ENCODE measurements at places on chromosomes 4 and X.

DNA sequence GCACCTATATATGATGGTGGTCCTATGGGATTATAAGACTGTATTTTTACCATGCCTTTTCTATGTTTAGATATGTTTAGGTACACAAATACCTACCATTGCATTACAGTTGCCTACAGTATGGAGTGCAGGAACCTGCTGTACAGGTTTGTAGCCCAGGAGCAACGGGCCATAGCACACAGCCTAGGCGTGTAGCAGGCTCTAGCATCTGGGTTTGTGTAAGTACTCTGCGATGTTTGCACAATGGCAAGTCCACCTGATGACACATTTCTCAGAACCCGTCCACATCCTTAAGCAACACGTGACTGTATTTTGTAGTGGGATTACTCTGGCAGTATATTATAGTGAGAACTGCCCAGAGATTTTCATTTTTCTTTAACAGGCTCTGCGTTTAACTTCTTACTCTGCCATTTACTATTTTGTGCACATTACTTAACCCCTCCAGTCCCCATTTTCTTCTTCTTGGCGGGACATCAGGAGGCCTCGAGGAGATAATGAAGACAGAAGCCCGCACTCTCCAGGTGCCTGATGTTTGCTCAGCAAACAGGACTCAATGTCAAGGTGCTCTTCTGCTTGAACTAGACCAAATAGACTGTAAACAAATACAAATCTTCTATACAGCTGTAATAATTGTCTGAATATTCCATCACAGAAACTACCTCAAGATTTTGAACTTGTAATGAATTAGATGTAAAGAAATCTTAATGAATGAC, 102.0 kb upstream of the PDLIM3 start:
- no peak for DNase-seq

DNA sequence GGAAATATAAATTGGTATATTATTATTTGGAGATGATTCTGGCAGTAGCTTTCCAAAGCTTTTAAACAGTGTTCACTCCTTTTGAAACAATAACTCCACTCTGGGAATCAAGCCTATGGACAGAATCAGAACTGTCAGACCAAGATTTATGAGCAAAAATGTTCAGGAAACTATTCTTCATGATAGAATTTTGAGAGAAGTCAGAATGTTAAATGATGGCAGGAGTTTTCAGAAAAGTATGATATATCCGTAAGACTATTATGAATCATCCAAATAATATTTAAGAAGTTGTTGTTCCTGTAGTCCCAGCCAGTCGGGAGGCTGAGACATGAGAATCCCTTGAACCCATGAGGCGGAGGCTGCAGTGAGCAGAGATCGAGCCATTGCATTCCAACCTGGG, 50.5 kb upstream of the ADGRG2 start:
- no peak for DNase-seq

DNA sequence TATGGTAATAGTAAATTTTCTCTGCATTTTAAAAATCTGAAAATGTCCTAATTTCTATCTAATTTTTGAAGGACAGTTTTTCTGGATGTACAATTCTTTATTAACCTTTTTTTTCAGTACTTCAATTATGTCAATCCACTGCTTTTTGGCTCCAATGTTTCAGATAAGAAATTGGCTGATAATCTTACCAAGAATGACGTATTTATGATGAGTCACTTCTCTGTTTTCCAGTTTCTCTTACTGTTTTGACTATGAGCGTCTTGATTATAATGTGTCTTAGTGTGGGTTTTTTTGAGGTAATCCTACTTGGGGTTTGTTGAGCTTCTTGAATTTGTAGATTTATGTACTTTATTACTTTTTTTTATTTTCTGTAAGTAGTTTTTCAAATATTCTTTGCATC, 47.2 kb downstream of the UGT2B11 start:
- no peak for DNase-seq

DNA sequence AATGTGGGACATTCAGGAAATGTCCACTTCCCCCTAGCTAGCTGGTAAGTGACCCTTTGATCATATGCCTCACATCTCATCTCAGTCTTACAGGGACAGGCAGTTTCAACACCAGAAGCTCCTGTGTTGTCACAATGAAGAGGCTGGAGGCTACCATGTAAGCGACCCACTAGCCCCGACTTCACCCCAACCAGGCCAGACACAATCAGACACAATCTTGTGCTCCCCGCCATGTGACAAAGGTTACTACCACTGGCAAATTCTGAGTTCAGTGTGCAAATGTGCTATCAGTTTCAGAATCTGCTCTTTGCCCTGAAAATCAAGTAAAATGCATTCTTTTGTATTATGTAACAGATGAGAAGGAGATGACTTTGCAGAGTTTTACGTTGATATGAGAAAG, 56.9 kb upstream of the STS start:
- DNase-seq: no peak

- DNase-seq: no peak
Measured at GRCh38 chrX:46298821-46299220, 246.4 kb downstream of the ZNF674 start.

DNA sequence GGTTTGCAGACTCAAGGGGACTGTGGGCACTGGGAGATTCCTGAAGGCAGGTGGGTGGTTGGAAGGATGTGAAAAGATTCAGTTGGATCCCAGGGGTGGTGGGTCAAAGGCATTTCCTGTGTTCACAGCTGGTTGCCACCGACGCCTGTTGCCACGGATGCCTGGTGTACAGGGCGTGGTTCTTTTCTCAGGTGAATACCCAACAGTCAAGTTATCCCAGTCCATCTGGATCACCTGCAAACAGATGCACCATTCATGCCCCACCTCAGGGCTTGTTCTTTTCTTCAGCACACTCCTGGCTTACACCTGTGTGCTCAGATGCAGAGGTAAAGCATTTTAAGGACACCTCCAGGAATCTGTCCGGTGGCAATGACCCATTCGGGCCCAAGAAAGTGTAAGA, 55.8 kb upstream of the SHOX start:
- DNase-seq: no peak

GRCh38 chr4:5447755-5448154, 260.6 kb downstream of the EVC2 start:
- no peak for DNase-seq

DNA sequence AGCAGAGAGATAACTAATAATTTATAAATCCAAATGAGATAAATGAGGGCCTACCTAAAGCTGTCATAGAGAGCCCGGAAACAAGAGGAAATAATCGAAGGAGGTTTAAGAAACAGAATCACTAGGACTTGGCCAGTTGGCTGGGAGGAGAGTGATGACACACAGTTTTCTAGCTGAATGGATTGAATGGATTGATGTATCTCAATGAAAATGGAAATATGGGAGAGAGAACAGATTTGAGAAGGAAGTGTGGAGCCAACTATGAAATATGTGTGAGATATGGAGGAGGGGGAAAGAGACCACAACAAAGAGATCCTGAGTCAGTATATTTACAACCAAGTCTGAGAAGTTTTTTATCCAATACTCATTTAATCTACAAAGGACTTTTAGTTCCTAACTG, 35.7 kb upstream of the CXXC4 start:
- DNase-seq: no peak

- no peak for DNase-seq
Measured at GRCh38 chr4:19880206-19880605, 371.5 kb upstream of the SLIT2 start.

DNA sequence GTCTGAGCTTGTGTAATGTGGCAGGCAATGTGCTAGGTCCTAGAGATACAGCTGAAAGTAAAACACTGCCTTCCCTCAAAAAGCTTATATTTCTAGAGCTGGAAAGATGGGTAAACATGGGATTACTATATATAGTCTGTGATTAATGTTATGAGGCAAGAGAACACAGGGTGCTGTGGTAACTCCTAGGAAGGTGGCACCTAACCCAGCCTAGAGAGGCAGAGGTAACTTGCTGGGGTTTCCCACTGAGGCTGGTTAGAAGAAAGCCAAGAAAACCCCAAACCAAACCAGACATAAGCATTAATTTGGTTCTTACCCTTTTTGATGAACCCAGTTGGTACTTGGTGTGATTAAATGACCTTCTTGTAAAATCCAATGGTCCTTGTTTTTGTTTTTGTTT, 315.0 kb downstream of the PPP1R2C start:
- no peak for DNase-seq

- DNase-seq: no peak
Measured at GRCh38 chr4:35604724-35605123, 639.6 kb downstream of the ARAP2 start.

DNA sequence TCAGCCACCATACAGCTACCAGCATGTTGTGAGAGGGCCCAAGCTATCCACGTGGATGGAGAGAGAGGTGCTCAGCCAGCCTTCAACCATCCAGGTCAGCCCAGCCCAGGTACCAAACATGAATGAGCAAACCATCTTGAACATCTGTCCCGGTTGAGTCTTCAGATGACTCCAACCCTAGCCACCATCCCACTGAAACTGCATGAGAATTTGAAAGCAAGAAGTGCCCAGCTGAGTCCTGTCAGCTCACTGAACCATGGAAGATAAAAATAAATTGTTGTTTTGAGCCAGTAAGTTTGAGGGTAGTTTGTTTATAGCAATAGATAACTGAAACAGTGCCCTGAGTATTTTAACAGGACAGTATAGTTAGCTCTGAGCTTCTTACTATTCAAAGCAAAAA, 7.3 kb upstream of the SEL1L3 start:
- no peak for DNase-seq

GRCh38 chr4:101794806-101795205, 4.3 kb downstream of the BANK1 start:
- DNase-seq: no peak

- no peak for DNase-seq
Measured at GRCh38 chrX:95629737-95630136, 1054.9 kb upstream of the DIAPH2 start.
